Temporal lobe (tissue), 4 donors: ENCODE measurements at places on chromosomes 12 and 14. TPM values are rescaled to one million over a fixed set of nuclear protein-coding genes. Genes with fewer than 3 reads are reported as not detected.

The KRT75 gene
- not detected for total RNA-seq

The ARHGAP9 gene
- 0.25 TPM for total RNA-seq

The KRT6C gene
- total RNA-seq: not detected

The CFAP251 gene
- 3.0 TPM for total RNA-seq

The NOS1 gene
- total RNA-seq: 3.9 TPM

The RTL1 gene
- total RNA-seq: not detected

The TCL1B gene
- total RNA-seq: not detected

The ART4 gene
- total RNA-seq: 0.25 TPM

The AGAP2 gene
- total RNA-seq: 40.6 TPM
